ENCODE measurements at places on chromosomes 12 and 14.

GRCh38 chr12:53078425-53079225 is 565 bp downstream of the SPRYD3 start:
- peak; percentile 7 for ATAC-seq

DNA sequence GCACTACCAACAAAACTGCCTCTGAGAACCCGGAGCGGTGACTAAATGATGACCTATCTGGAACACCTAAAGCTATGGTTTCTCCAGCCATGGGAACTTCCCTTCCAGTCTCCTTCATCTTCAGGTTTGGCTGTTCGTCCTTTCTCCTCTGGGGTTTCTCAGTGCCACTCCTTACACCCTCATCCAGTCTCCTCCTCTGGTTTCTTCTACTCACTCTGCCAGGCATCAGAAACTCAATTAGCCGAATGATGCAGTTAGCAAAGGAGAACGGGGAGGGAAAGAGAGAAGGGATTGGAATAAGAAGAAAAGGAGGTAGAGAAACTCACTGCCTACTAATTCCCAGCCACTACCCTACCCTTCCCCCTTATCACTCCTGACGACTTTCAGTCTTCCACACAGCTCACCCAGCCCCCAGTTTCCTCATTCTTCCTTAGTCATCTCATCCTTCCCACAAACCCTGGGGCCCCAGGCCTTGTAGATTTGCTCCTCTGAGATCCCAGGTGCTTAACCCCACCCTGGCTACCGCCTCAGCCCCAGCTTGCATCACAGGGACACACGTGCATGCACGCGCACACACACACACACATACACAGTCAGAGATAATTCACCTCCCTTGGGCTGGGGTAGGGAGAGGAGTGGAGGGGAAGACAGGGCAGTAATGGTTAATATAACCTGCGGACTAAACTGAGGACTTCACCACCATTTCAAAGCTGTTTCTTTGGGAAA is 13.0 kb downstream of the FGD6 start:
- peak; percentile 81 for ATAC-seq

GRCh38 chr12:57063991-57064685 is 14.2 kb upstream of the MYO1A start:
- ATAC-seq = no peak

DNA sequence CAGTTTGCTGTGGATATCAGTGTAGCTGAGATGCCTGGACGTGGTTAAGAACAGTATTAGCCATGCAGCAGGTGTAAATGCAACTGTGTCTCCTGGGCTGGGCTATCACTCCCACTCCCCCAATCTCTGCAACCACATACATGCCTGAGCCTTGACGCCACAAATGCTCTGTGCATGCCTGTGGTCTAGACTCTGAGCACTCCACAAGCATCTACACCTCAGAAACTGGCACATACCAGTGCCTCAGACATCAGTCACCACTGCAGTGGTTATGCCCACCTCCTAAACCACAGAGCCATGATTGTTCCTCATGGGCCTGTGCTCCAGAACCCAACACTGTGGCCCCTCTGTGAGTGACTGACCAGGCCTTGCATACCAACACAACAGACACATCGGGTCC is 226.8 kb upstream of the ALG10 start:
- no peak for ATAC-seq

GRCh38 chr14:60514741-60515491 is 6.0 kb downstream of the SIX6 start:
- ATAC-seq = peak; percentile 84

Data from SK-N-SH treated with all-trans-retinoic acid at 6 μM for 48 hours (cell line).